ENCODE measurements at places on chromosomes 5 and 9.

DNA sequence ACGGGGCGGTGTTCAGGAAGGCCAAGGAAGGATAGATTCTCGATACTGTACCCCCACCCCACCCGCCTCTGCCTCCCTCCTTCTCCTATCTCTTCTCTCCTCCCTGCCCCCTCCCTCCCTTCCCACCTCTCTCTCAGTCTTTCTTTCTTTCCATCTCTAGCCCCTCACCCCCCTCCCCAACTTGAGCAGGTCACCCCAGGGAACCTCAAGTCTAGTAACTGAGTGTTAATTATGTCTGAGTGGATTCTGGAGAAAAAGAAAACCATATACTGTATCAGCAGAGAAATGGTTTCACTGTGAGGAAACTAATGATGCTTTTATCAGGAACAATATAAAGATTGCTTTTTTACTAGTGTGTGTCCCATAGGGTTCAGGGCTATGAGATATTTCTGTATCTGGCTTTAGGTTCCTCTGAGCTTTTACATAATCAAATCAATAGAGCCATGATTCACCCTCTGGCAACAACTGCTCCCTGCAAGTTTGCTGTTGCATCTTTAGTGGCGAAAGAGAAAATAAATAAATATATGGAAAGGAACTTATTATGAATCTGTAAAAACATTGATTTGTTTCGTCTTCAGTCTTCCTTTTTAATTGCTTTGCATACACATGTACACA is 639.7 kb downstream of the CCDC171 start:
- DNase-seq = peak; percentile 57

DNA sequence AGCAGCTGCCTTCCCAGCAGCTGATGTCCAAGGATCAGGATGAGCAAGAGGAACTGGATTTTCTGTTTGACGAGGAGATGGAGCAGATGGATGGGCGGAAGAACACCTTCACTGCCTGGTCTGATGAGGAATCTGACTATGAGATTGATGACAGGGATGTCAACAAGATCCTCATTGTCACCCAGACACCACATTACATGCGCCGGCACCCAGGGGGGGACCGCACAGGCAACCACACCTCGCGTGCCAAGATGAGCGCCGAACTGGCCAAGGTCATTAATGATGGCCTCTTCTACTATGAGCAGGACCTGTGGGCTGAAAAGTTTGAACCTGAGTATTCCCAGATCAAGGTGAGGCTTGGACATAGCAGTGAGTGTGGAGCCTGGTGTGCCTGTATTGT is 46.9 kb downstream of the LARP1 start:
- no peak for DNase-seq

DNA sequence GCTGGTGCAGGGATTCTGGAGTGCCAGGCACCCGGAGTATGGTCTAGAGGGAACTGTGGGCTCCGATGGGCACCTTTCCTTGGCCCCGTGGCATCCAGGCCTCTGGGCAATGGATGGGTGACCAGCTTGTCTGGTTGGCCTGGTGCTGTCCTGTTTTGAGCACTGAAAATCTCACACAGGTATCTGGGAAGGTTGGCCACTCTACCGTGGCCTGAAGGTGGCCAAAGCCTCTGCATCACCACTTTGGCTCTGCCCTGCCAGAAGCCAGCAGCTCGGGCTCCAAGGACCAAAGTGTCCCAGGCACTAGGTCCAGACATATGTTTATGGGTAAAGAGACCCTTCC is 28.8 kb downstream of the SLC6A7 start:
- no peak for DNase-seq

DNA sequence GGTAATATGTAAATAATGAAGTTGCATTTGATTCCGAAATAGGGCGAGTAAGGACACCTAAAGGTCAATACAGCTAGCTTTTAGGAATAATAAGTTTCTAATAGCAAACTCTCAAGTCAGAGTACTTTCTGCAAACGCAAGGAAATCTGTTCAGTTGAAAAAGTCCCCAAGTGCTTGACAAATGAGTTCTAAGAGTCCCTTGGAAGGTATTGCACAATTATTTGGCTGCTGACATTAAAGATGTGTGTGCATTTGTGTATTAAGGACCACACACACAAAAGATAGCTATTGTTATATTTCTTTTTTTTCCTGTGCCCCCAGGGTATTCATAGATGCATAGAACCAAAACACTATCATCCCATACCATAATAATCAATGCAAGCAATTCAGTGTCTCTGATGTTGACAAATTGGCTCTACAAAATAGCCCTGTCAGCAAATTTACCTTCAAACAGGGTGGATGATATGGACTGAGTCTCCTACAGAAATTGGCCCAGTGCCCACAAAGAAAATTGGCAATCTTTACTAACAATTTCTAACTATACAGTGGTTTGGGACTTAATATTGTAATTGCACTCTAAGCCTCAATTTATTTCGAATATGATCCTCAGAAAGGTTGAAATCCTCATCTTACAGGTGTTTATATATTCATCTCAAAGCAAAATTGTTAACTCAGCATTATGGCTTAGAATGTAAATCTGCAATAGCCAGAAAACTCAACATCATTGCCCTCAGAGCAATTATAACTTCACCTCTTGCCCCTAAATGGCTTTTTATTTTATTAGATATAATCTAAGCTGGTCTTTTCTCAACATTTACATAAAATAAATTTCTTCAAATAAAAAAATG is 827.2 kb downstream of the MAT2B start:
- DNase-seq = no peak

DNA sequence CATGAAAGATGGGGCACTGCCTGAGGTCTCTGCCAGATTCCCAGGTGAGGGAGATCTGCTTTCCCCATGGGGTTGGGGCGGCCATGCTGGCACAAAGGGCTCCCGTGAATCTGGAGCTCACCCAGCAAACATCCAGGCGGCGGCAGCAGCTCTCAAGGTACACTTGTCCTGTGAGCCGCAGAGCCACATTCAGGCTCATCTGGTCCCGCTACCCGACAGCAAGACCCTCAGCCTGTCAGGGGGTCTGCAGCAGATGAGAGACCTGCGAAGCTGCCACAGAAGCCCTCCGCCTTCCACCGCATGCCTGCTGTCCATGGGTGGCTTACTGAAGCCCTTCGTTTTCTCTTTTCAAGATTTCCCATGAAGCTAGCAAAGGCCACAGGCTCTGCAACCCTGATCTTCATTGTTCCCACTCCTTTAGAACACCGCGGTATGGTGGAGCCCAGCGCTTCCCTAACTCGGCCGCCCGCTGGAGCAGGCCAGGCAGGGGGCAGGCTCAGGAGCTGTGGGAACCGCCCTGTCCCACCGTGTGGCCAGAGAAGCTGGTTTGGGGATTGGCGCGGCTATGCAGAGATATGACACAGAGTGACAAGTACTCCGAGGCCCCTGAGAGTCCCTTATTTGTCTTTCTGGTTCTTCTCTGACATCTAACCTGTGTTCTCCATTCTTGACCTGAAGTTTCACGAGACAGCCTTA is 8.8 kb downstream of the LRRC14B start:
- no peak for DNase-seq

DNA sequence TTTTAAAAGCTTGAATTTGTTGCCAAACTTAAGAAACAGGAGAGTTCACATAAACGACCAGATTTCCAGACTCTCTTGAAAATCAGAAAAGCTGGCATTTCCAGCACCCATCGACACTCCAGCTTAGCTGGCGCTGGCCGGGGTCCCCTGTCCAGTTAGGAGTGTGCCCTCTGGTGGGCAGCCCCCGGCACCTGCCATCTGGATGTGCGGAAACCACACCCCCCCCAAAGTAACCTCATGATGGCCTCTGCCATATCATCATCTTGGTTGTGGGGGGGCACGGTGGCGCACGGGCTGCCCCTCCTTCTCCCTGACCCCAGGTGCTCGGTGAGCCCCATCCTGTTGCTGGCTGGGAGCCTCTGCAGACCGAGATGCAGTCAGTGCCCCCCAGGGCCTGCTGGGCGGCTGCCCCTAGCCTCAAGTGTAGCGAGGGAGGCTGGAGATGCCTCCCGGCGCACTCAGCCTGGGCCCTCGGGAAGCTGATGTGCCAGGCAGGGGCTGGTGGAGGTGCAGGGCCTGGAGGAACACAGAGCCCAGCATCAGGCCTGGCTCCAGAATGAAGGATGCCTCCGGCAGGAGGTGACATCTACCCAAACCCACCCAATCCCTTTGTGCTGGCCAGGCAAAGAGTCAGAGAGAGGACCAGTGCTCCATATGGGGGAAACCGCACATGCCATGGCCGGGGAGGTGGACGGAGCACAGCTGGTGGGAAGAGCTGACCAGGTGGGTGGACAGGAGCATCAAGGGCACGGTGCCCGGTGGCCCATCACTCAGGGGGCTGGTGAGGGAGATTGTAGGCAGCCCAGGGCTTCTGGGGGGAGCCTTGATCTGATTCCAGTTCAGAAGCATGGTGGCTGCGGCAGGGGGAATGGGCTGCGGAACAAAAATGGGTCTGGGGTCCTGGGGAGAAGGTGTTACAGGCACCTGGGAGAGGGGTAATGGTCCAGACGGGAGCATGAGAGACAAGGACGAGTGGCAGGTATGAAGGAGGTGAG is 70.6 kb downstream of the ADAMTS2 start:
- no peak for DNase-seq

DNA sequence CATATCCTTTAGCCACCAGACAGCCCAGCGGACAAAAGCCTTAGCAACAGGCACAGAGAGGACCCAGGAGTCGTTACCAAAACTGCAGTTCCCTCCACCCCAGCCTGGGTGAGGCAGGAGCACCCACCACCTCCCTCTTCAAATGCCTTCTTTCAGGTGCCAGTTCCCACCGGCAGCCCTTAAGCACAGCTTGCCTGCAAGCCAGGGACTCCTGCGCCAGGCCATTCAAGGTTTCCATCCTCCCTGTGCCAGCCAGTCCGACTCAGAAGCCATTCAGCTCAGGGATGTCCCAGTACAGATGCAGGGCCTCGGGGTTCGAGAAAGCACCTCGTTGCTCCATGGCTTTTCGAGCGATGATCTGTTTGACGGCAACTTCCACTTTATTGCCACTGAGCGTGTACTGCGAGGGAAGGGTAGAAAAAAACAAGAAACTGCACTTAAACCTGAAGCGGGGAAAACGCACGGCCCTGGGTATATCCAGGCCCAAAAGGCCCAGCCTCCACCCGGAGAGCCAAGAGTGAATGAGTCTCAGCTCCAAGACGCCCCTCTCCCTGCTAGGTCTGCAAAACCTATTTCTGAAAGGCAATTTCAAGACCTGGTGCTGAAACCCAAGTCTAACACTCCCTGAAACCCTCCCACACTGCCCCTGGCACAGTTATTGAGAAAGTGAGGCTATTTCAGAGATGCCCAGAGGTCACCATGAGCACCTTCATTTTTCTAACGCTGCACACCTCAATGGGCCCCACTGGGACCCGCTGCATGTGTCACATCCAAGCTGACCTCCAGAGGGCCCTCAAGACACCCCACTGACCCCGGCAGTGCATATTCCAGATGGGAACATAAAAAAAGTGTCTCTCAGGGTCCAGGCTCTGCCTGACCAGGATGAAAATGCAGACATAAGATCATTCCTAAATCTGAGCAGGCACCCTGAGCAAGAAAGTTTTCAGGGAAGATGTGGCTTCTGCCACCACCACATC is 36.8 kb upstream of the ZNF354A start:
- no peak for DNase-seq

- DNase-seq = no peak
Measured at GRCh38 chr5:95754545-95754944, 23.4 kb downstream of the RHOBTB3 start.

GRCh38 chr9:121399126-121399882 is 29.3 kb upstream of the STOM start:
- DNase-seq = peak; percentile 42

DNA sequence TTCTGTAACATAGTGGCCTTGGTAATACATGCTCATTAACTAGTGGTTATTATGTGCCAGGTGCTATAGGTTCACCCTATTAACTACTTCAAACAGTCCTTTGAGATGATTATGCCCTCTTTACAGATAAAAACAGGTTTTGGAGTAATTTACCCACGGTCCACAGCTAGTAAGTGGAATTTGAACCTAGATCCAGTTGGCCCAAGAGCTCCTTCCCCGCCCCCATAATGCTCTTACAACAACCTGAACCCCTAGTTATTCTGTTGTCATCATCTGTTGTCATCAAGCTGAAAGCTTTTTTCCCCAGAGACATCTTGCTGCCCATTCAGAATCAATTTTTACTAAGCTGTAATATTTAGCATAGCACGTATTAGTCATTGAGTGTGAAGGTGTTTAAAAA is 23.2 kb downstream of the XPA start:
- DNase-seq = no peak

GRCh38 chr9:125074976-125075375 is 68.4 kb downstream of the SCAI start:
- DNase-seq = peak; percentile 9

Data from LHCN-M2 (cell line).